ENCODE measurements at places on chromosomes 2 and 18.

- no peak for DNase-seq
Measured at GRCh38 chr18:21391074-21391673, 149.1 kb downstream of the GREB1L start.

- no peak for DNase-seq
Measured at GRCh38 chr18:78579854-78580577, 399.6 kb upstream of the SALL3 start.

DNA sequence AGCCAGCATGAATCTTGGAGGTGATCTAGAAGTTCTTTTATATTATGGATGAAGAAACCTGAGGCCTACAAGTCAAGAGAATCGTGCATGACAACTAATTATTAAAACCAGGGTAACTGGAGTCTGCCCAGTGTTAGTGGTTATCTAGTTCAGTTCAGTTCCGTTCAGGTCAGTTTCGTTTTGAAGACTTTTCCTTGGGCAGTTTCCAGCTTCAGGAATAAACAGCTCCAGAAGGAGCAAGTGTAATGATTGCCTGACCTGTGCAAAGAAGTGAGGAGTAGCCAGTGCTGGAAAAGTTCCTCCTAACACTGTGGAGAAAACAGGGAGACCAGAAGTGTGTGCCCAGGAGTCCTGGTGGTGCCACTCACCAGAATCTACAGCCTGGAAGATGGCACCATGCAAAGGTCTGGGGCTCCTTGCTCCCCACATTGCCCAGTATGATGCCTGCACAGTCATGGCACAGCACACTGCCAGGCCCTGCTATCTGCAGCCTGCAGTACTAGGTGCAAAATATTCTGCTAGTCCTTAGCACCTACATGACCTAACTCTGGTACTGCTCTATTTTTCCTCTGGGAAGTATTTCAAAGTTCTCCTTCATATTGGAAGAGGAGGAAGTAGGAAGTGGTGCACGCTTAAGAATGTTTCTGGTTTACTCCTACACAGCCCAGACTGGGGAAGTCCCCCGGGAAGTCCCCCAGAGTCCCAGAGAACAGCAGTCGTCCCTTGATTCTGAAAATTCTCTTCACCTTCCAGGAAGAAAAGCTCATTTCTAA, 65.8 kb downstream of the SUMO1 start:
- DNase-seq: no peak

GRCh38 chr2:30306522-30306921, 75.2 kb downstream of the LBH start:
- DNase-seq: no peak

- no peak for DNase-seq
Measured at GRCh38 chr2:129864719-129865118, 114.7 kb upstream of the RAB6C start.

- DNase-seq: no peak
Measured at GRCh38 chr2:16628314-16628713, 37.3 kb downstream of the CYRIA start.

GRCh38 chr2:9941196-9941995, 10.1 kb upstream of the GRHL1 start:
- no peak for DNase-seq

DNA sequence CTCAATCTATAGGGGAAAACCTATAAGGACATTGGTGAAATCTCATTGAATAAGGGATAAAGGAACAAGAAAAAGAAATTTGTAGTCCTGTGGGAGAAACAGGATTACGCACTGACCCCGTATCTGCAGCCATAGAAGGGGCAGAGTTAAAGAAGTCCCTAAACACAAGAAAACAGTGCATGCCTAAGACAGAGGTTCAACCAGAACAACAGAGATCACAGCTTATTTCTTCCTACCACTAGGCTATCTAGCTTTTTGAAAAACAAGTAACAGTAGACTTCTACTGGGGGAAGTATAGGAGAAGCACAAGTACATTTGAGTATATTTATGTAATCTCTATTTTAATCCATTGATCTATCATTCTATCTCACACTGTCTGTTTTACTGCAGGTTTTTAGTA, 485.2 kb upstream of the REG3G start:
- DNase-seq: no peak

- DNase-seq: no peak
Measured at GRCh38 chr2:201205515-201205849, 22.5 kb downstream of the CASP10 start.

DNA sequence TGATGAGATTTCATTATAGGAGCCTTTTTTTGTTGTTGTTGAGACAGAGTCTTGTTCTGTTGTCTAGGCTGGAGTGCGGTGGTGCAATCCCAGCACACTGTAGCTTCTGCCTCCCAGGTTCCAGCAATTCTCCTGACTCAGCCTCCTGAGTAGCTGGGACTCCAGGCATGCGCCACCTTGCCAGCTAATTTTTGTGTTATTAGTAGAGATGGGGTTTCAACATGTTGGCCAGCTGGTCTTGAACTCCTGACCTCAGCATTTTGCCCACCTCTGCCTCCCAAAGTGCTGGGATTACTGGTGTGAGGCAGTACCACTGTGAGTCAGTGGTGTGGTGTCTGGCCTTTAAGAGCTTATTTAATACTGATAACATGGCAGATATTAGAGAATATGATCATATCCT, 60.1 kb downstream of the MOB4 start:
- no peak for DNase-seq

DNA sequence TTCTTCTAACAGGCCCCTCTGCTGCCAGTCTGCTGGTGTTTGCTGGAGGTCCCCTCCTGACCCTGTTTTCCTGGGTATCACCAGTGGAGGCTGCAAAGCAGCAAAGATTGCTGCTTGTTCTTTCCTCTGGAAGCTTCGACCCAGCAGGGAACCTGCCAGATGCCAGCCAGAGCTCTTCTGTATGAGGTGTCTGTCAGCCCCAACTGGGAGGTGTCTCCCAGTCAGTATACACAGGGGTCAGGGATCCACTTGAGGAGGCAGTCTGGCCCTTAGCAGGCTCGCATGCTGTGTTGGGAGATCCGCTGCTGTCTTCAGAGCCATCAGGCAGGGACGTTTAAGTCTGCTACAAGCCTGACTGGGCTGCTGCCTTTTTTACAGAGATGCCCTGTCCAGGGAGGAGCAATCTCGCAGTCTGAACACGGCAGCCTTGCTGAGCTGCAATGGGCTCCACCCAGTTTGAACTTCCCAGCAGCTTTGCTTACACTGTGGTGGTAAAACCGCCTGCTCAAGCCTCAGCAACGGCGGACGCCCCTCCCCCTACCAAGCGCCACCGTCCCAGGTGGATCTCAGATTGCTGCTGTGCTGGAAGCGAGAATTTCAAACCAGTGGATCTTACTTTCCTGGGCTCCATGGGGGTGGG, 29.9 kb downstream of the CHCHD5 start:
- no peak for DNase-seq

DNA sequence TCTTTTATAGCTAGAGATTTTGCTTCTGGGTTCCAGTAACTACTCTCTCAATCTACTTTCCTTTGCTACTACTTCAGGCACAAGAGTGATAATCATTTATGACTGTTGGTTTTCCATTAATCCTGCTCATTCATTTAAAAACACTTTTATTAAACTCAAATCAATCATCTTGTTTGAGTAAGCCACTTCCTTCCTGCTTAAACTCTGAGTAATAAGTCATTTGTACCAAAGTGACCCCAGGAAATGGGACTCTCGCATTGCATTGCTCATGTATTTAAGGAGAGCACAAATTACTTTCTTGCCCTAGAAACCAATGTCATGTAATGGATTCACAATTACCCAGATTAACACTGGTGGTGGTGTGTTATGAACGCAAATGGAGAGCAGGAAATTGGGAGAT, 270.7 kb upstream of the HNMT start:
- no peak for DNase-seq

GRCh38 chr2:27776097-27776496, 4.6 kb downstream of the MRPL33 start:
- no peak for DNase-seq

DNA sequence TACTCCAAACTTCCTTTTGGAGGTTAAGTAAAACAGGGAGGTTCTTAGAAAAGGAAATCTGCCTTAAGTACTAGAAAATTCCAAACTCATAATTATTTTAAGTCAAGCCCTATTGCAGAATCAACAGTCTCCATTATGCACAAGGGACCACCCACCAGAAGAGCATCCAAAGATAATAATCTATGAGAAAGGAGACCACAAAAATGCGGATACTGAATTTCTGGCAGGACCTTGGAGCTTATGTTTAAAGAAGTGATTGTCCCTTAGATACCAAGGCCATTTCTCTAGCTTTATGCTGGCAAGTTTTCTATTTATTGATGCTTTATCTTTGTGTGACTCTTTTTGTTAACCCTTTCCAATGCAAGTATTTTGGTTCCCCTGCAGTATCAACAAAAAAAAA, 404.0 kb upstream of the MMADHC start:
- DNase-seq: no peak

DNA sequence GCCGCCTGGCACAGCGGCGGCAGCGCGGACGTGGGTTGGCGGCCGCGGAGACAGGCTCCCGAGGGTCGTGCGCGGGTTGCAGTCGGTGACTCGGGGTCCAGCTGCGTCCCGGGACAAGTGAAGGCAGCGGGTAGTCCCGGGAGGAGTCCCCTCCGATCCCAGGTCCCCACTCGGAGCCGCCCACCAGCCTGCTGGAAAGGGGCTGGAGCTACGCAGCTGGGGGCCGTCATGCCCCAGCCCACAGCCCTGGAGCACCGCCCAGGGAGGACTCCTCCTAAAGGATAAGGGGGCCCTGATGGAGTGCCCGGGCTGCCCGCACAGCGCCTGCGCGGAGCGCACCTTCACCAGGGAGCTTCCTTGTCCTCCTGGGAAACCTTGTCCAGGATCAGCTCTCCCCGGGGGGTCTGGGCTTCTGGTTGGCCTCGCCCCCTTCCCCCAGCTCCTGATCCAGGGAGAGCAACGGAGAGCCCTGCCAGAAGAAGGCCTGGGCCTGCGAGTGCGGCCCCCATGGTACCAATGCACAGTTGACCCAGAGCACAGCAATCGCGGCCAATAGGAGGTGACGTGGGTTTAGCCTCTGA, 25.9 kb upstream of the ALPP start:
- DNase-seq: no peak

GRCh38 chr2:45397292-45397691, 213.8 kb downstream of the SRBD1 start:
- no peak for DNase-seq

DNA sequence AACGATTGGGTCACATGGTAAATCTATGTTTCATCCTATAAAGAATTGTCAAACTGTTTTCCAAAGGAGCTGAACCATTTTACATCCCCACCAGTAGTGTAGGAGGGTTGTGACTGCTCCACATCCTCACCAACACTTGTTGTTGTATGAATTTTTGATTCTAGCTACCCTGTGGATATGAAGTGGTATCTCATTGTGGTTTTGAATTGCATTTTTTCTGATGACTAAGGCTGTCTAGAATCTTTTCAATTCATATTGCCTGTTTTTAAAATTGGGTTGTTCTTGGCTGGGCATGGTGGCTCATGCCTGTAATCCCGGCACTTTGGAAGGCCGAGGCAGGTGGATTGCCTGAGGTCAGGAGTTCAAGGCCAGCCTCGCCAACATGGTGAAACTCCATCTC, 44.5 kb downstream of the TXNL1 start:
- no peak for DNase-seq

DNA sequence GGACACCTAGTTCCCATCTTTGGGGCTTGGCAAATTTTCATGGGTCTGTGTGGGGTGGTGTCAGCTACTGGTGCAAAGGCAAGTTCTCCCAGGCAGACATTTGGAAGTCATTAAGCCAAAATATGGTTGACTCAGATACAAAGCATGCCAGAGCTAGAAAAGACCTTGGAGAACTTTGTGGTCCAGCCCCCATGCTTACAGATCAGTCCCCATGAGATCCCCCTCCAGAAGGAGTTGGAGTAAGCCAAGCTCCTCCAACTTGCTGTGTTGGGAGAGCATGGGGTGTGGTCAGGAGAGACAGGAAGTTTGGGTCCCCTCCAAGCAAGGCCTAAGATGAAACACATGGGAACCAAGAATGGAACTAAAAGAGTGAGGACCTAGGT, 224.5 kb downstream of the CYP26B1 start:
- no peak for DNase-seq

DNA sequence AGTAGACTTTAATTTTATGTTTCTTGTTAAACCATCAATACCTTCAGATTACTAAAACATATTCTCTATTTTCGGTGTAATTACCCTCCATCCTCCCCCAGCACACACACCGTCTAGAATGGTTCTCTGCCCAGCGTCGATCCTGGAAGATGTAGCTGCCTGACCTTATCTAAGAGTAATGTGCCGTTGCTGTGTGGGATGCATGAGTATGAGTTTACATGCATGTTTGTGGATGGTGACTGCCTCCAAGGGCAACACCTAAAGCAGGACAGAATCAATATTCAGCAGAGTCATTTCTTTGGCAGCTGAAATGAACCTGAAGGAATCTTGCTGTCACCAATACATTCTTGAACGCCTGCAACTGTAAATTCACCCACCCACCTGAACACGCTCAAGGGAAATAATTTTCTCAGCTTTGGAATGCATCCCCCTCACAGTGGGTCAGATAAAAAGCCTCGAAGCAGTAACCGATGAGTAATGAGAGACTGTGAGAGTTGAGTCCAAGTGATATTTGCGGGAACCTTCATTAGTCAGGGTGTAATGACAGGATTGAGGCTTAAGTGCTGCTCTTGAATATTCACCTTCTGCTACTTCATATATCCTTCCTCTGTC, 155.8 kb upstream of the RND3 start:
- no peak for DNase-seq

DNA sequence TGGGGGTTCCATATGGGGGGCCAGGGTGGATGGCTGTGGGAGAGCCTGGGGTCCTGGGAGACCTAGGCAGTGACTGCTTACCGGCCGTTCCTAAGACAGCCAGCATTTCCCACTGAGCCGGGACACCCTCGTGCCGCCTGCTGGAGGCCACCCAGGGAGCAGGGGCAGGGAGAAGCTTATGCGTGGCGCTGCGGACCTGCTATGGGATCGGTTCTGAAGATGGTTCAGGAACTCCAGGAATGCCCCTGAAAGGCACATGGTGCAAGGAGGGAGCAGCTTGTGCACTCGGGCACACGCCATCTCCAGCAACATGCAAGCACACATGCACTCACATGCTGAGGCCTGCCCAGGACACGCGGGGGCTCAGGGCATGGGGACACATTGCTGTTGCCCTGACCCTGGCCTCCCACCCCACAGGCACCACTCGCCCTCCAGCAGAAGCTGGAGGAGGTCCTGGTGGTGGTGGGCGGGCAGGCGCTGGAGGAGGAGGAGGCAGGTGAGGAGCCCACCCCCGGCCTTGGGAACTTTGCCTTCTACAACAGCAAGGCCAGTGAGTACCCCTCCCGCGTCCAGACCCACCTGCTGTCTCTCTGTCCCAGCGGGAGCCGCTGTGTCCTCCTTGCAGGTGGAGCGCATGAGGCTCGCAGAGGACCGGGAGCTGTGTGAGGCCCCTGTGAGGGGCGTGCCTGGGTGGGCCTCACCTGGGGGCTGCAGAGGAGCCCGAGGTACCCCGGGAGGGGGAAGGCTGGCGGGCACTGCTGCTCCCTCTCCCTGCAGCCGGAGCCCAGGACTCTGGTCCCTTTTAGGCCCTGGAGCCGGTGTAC, 4.1 kb downstream of the KLHL30 start:
- DNase-seq: no peak

Measured in spinal cord (tissue), 10 donors.